ENCODE measurements at places on chromosomes 5 and 9. TPM values are rescaled to one million over a fixed set of nuclear protein-coding genes. Genes with fewer than 3 reads are reported as not detected.

The C7 gene
- not detected for total RNA-seq

The PCDHA4 gene
- total RNA-seq, result not detected

The CBY3 gene
- not detected for total RNA-seq

The UBE2D2 gene
- total RNA-seq, result 227 TPM

The TMEFF1 gene
- not detected for total RNA-seq

Data from activated CD8-positive, alpha-beta T cell treated with anti-CD3 and anti-CD28 coated beads, Interleukin-2, amount 10 ng/mL, durations not matched to agents 7 days and 5 days (primary cell).